ENCODE measurements at places on chromosomes 11 and 22. TPM values are rescaled to one million over a fixed set of nuclear protein-coding genes. Genes with fewer than 3 reads are reported as not detected.

TSPAN18 gene
- 10.7 TPM for total RNA-seq

SOX10 gene
- not detected for total RNA-seq

- no peak for DNase-seq
Measured at GRCh38 chr11:113675003-113675561, 31.0 kb downstream of the TMPRSS5 start.

DNA sequence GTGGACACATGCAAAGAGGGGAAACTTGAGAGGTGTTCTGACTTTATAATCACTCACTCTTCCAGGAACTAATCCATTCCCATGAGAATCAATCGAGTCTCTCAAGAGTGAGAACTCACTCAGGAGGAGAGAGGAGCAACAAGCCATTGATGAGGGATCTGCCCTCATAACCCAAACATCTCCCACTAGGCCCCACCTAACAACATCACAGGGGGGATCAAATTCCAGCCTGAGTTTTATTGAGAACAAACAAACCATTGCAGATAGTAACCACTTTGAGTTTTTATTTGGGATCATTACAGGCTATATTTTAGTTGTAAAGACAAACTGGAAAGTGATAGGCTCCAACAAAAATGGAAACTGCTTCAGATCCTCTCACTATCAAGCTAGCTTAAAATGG is 328.8 kb upstream of the CTSC start:
- DNase-seq = no peak

DNA sequence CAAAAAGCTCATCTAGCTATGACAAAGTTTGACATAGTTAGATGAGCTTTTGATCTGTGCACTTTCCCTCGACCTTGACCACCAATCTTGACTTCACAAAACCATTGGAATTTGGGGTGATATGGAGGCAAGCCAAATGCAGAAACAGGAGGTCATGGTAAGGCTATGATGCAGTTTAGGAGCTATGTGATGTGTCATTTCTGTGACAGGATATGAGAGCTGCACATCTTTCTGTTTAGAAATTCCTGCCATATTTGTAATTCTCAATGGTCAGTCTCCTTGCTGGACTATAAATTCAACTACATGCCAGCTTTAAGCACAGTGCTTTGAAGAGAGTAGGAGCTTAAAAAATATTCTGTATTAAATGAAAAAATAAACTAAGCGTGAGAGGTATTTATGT is 12.9 kb downstream of the OR51B6 start:
- no peak for DNase-seq

DNA sequence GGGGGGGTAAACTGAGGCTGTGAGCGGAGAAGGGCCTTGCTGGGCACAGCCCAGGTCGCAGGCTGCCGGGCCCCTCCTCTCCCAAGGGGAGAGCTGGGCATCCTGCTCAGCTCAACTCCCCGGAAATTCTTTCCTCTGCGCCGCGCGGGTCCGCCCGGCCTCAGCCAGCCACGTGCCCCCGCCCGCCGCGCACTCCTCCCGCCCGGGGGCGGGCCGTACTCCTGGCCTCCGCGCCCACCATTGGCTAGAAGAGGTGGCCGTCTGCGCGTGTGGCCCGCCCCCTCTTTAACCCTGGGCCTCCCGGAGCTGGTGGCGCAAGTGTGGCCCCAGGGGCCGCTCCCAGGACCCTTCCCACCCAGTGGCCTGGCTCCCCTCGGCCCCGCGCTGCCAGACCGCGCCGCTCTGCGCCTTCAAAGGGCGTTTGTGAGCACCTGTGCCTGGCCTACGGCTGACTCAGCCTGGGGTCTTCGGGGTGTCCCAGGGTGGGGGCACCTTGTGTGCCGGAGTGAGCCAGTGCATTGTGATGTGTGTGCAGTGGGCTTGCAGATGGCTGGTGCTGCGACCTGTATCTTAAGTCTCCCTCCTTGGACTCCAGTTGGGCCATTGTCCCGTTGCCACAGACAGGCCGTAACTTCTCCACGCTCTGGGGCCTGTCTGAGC is 2.0 kb downstream of the MRGPRF start:
- no peak for DNase-seq

Measured in naive thymus-derived CD4-positive, alpha-beta T cell (primary cell).